Pulmonary artery endothelial cell (primary cell): ENCODE measurements at places on chromosomes 2 and 18.

GRCh38 chr18:48358868-48359267 is 50.3 kb downstream of the ZBTB7C start:
- DNase-seq = no peak

GRCh38 chr18:4134700-4135099 is 320.4 kb downstream of the DLGAP1 start:
- DNase-seq = no peak

GRCh38 chr2:168976034-168976654 is 55.0 kb downstream of the ABCB11 start:
- no peak for DNase-seq

DNA sequence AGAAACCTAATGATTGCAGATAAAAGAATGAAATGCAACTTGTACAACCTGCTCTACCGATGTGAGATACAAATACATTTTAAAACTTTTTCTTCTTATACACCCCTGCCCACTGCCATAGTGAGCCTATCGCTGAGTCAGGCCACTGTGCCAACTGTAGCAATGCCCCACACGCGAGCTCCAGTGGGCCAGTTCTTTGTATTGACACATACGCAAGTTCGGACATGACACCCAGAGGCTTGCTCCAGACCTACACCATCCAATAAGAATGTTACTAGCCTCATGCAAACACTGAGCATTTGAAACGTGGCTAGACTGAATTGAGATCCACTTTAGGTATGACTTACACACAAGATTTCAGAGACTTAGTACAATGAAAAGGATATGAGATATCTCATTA is 340.1 kb downstream of the ARHGAP15 start:
- no peak for DNase-seq

- no peak for DNase-seq
These were observed 2.7 kb downstream of the VSNL1 start for GRCh38 chr2:17543131-17543660.

DNA sequence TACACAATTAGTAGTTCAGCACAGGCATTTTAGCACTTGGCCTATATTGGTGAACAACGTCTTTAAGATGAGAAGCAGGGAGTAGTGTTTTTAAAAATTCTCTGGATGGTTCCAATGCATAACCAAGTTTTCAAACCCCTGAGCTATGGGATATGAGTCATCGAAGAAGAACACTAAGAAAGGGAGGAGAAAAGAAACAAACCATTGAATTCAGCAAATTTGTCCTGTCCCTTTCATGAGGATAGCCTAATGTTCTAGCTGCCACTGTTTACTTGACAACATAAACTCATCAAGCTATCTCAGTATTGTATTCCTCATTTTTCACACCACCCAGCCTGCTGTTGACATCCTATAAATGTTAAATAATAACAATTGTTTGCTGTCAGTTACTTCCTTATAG is 158.0 kb downstream of the BARD1 start:
- no peak for DNase-seq

DNA sequence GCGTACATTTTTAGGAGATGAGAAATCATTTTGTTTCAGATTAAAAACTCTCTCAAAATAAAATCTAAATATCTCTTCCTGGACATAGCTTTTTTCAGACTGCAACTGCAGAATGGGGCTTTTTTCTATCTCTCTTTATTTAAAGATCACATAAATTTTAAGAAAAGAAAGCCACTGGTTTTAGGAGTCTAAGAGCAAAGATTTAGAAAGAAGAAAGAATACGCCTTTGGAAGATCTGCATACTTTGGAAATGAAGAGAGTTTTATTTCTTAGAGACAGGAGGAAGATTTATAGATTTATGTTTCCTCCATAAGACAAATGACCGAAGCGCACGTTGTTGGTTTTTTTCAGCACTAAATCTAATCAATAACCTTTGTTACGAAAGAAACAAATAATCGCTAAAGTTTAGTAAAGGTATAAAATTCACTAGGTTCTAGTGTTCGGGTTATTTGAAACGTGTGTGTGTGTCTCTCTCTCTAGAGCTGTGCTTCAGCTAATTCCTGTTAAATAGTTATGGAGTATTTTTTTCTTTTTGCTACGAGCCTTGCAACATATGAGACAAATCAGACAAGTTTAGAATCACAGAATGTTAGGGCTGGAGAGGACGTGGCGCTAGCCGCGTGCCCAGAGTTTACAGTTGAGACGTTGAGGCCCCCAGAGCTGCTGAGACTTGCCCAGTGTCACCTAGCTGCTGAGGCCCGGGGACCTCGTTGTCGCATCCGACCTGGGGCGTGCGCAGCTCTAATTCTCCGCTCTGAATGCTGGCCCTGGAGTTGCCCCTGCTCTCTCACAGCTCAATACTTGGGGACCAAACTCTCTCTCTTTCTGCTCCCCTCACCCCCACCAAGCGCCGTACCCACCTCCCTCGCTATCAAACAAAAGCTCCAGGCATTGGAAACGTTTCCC is 69.9 kb downstream of the CTAGE1 start:
- no peak for DNase-seq
